Stimulated activated CD4-positive, alpha-beta T cell treated with anti-CD3 and anti-CD28 coated beads, Interleukin-15, amount 100 ng/mL, for 1 hour (primary cell): ENCODE measurements at places on chromosomes 6 and 20.

DNA sequence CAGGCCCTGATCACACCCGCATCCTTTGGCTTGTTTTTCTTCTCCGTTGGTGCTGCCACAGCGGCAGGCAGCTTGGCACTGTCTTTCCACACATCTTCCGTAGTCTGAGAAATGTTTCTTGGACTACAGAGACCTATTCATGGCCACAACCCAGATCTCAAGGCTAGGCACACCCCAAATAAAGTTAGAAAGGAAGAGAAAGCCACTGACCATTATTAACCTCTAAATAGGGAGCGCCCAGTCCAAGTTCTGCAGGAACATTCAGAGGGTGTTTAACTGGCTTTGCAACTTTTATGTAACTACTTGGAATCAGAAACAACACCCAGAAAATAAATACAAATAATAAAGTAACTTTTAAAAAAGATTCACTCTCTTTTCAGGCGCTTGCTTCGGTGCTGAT is 124.8 kb upstream of the NEDD9 start:
- DNase-seq, result no peak

GRCh38 chr6:21005816-21006570 is 471.7 kb downstream of the CDKAL1 start:
- no peak for DNase-seq

DNA sequence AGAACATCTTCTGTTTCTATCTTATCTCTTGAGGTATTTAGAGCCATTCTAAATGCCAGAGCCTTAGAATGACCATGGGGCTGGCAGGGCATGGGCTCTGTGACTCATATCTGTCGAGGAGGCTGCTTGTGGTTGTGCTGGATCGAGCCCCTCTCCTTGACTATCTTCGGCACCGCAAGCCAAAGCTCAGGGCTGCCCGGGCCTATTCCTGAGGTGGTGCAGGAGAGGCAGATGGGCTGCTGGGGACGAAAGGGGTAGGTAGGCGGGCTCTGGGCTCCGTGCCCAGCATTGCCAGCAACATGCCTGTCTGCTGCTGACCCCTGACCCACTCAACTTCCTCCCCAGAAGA is 89.9 kb downstream of the NOL4L start:
- no peak for DNase-seq

GRCh38 chr6:100116411-100117194 is 122.6 kb upstream of the MCHR2 start:
- no peak for DNase-seq

DNA sequence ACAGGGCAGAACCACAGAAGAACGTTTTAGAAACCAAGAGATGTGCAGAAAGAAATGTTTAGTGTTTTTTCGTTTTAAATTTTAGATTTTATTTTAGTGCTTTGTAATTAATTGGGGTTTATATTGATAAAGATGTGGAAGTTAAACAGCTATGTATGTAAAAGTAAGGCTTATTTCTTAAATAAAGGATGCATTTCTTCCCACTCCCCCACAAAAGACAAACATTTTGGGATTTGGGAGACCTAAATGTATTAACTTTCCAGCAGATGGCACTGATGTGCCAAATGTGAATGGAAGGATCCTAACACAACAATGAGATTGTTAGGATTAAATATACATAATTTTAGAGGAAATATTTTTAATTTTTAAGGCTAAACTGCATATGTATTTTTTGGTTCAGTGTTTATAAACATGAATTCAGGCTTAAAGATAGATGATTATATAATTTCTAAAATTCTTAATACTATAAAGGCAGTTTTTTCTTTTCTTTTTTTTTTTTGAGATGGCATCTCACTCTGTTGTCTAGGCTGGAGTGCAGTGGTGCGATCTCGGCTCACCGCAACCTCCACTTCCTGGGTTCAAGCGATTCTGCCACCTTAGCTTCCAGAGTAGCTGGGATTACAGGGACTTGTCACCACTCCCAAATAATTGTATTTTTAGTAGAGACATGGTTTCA is 12.0 kb downstream of the PFDN4 start:
- DNase-seq, result no peak

GRCh38 chr20:62388839-62389600 is 2.1 kb downstream of the RPS21 start:
- DNase-seq, result no peak

GRCh38 chr6:39114388-39114703 is 640 bp downstream of the SAYSD1 start:
- no peak for DNase-seq

DNA sequence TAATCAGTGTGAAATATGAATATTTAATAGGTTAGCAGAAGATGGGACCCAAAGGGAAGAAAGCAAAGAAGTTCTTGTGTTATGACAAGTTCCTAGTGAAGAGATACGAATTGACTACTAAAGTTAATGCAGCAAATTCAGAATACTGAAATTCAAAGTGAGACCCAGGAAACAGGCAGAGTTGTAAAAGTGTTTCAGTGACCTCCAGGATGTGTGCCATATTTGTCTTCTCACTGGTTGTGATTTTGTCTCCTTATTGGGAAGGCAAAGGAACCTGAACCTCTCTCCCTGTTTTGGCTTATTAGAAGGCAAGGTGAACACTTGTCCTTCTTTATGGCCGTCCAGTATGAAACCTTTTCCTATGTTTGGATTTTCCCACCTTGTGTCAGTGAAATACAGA is 51.8 kb upstream of the DTNBP1 start:
- DNase-seq, result no peak

- no peak for DNase-seq
Measured at GRCh38 chr6:161696801-161697200, 422.9 kb upstream of the AGPAT4 start.

- no peak for DNase-seq
Measured at GRCh38 chr20:49593466-49594142, 25.7 kb upstream of the PTGIS start.

DNA sequence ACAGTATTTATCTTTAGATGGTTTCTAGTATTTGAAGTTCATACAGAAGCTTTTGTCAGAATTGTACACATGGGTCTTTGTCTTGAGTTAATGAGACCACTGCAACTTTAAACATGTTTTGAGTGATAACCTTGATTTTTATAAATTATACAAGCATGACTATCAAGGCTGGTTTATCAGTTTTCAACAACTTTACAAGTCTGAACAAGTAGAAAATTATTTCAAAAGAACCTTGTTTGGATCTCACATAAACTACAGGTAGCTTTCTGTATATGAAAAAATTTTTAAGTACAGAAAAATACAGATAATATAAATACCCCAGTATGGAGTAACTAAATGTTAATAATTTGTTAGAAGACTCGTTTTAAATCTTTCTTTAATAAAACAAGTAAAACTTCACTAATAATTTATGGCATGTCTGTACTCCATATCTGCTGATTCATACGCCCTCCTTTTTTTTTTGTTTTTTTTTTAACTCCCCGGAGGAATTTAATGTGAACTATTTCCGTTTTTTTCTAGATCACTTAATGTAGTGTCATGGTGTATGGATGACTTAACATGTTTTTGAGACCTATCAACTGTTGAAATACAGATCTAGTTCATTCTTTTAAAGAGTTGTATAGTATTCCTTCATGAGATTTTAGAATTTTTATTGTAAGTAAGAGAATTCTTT is 18.3 kb downstream of the VAPB start:
- no peak for DNase-seq

DNA sequence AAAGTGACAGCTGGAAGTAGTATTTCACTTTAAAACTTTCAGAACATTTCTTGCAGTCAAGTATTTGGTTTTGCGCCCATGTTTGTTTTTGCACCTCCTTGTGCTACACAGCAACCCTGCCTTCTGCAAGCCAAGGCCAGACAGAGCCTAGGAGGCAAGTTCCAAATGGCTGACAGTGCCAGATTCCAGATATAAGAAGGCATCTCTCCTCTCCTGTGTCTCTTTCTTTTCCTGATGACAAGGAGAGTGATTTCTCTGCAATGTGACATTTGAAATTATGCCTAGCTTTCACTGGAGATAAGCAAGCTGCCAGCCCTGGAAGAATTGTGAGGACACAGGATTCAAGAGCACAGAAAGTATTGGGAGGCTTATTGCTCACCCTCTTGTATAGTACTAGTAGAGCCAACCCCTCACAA is 149.1 kb upstream of the TENT5A start:
- DNase-seq, result no peak

DNA sequence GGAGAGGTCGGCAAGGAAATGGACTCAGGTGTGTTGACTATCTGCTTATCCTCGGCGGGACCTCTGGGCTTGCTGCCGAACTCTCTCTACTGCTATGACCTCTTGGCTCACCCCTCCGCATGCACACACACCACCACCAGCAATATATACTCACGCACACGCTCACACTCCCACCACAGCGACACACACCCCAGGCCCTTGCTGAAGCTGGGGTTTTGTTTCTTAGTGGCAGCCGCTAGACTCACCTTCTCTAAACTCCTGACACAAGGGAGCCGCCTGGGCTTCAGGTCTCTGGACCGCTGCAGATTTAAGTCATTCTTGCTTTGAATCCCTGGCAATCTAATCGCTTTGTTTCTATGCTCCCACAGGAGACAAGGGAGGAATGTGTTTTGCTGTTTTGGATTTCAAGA is 59.4 kb upstream of the BACH2 start:
- no peak for DNase-seq

- DNase-seq, result no peak
Measured at GRCh38 chr6:155779456-155779855, 323.8 kb upstream of the NOX3 start.

DNA sequence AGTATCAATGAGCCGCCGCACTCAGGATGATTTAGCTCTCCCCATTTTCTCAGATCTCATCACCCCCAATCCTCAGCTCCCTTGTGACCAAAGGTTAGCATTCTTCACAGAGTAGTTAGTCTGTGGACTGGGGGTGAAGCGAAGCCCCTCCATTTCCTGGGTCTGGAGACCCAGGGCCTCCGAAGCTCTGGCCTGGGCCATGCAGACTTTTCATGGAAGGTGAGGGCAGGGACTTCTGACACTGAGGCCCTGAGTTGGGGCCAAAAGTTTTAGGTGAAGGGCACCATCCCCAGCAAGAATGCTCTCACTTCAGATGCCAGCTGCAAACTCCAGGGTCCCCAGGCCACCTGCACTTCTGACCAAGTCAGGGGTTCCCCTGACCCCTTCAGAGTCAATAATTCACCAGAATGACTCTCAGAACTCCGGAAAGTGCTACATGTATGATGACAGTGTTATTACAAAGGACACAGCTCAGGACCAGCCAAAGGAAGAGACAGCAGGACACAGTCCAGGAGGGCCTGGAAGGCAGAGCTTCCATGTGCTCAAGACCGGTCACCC is 65.7 kb upstream of the DUSP22 start:
- no peak for DNase-seq

GRCh38 chr6:117448732-117449485 is 23.2 kb upstream of the ROS1 start:
- DNase-seq, result no peak

GRCh38 chr6:321536-322258 is 29.4 kb downstream of the DUSP22 start:
- no peak for DNase-seq
